Stimulated activated CD8-positive, alpha-beta memory T cell treated with anti-CD3 and anti-CD28 coated beads, Interleukin-12 subunit alpha, Interleukin-12 subunit beta, amount 100 ng/mL, for 1 hour (primary cell): ENCODE measurements at places on chromosomes 12 and 14.

GRCh38 chr14:74945261-74945851 is 10.0 kb downstream of the PGF start:
- DNase-seq = no peak

DNA sequence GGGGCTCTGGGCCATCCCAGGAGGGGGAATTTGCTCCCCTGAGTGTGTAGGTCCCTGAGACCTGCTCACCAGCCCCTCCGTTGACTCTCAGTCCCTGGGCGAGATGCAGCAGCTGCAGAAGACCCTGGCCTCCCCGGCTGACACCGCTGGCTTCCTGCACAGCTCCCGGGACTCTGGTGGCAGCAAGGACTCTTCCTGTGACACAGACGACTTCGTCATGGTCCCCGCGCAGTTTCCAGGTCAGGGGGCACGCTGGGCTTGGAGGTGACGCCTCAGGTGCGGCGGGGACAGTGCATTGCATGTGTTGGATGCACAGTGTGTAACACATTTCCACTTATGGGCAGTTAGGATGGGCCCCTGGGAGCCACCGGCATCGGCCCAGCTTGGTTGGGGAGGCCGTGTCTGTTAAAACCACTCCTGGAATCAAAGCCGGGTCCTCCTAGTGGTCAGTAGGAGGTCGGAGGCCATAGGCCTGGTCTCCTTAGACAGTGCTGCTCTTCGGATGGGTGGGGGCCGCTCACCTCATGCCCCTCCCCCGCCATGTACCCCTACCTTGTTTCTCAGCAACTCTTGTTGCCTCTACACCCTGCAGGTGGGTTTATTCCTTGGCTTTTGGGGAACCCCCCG is 17.1 kb upstream of the PUS1 start:
- DNase-seq = no peak

DNA sequence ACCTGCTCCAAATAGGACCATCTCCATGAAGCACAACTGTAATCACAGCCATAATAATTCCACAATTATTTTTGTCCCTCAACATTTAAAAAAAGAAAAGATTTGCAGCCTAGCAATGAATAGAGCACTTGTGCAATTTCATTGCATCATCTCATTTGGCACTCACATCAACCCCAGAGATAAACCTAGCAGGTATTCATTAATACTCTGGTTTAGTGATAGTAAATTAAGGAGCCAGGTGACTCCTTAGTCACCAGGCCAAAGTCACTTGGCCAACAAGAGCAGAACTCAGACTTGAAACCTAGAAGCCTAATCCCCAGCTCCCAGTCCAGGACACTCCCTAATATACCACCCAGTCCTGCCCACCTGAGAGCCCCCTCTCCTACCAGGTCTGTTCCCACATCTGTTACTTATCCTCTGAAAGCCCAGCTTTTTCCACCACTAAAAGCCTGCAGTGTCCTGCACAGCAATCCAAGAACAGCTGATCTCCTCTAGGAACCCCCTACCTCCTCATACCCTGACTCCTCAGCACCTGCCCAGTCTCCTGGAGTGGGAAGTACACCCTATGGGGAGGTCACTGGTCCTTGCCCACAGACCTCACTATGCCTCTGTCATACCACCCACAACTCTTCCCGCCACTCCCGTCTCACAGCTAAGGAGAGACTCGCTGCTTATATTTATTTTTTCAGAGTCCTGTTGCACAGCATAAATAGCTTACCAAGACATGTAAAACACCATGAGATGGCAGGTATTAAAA is 22.1 kb downstream of the OR10P1 start:
- no peak for DNase-seq

GRCh38 chr12:80188576-80188975 is 89.2 kb downstream of the OTOGL start:
- DNase-seq = no peak

- no peak for DNase-seq
These were observed 335.1 kb upstream of the OR4E1 start for GRCh38 chr14:22008766-22009165.

DNA sequence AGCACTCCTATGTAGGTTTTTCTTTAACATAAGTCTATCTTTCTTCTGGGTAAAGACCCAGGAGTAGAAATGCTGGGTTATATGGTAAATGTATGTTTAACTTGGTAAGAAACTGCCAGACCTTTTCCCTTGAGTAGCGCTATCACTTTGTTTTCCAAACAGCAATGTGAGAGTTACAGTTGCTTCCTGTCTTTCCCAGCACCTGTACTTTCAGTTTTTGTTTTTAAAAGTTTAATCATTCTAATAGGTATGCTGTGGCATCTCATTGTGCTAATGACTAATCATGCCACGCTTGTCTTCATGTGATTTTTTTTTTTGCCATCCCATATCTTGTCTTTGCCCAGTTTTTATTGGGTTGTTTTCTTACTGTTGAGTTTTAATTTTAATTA is 28.1 kb downstream of the GIT2 start:
- DNase-seq = no peak

- no peak for DNase-seq
These were observed 287.8 kb downstream of the BCL11B start for GRCh38 chr14:98984027-98984718.

- DNase-seq = no peak
These were observed 41.6 kb downstream of the FBXO21 start for GRCh38 chr12:117148642-117149041.

DNA sequence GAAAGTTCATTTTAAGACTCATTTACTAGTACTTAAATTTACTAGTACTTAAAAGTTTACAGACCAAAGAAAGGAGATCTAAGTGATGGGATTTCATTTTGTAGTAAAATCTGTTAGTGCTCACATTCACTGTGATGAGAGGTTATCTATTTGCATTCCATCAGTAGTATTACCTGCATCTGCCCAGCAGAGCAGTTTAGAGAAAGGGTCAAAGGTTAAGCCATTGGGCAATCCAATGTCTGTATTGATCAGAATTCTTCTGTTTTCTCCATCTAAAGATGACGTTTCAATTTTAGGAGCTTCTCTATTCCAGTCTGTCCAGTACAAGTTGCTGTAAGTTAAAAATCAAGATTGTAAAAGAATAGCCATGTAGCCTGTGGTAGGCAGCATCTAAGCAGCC is 18.3 kb downstream of the RTRAF start:
- no peak for DNase-seq

DNA sequence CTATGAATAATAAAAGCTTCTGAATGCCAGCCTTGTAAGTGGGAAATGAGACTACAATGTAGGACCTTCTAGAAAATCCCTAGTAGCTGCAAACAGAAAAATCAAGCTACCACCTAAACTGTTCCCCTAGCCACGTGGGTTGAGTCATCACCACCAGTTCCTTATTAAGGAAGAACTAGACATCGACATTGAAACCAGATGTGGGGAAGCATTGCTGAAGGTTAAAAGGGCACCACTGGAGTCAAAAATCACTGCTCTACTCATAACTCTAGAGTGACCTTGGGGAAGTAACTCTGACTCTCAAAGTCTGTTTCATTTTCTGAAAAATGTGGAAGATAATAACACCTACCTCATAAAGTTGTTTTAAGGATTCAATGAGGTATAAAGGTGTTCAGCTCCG is 9.4 kb upstream of the CNIH1 start:
- no peak for DNase-seq

DNA sequence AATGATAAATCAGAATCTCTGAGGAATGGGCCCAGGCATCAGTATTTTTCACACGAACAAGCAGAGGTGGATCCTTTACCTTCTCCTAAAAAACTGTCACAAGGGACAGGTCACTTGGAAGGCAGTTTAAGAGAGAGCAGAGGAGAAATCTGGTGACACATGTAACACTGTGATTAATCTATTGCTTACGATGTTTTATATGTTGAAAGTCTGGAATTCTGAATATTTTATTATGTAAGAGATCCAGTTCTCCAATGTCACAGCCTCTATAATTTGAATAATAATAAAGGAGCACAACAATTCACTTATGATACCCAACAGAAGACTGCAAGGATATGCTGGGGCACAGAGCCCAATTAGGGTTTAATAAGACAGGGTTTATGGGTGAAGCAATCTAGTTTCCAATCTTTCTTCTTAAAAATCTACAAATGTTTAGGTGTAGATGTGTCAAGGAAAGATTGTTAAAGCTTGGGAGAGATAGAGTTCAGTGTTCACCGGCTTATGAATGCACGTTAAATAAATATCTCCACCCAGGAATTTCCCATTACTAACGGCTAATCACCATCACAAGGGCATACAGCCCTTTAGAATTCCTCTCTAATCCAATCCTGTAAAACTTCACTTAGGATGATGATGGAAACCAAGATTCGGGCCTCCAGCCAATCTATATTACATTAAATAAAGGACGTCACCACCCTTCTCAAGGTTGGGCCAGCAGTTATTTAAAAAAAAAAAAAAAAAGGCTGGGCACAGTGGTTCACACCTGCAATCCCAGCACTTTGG is 23.4 kb downstream of the DUSP16 start:
- DNase-seq = no peak

GRCh38 chr12:116709768-116710167 is 28.1 kb downstream of the SPRING1 start:
- no peak for DNase-seq

GRCh38 chr12:31737763-31738162 is 8.9 kb upstream of the AMN1 start:
- DNase-seq = no peak

- no peak for DNase-seq
These were observed 52.9 kb downstream of the ANO6 start for GRCh38 chr12:45268672-45269411.

DNA sequence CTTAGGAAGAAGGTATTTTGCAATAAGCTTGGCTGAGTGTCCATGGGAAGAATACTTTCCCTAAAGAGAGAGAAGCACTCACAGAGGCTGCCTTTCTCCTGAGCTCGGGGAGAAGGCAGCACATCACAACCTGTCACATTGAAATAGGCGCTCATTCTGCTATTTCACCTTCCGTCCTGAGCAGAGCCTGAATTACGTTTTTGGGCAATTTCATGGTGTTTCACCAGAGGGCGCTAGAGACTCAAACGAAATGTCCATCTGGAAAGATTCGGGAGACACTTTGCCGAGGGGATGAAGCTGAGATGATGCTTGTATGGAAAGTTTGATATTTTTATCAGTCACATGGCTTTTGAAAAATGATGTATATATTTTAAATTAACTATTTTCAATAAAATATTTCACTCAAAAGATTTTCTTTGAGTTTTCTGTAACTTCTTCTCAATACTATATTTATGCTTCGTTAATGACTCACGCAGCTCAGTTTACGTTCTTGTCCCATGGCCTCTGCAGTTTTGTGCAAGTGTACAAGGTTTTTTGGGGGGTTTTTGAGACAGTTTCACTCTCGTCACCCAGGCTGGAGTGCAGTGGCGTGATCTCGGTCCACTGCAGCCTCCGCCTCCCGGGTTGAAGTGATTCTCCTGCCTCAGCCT is 17.4 kb upstream of the B4GALNT3 start:
- DNase-seq = peak; percentile 30

- DNase-seq = no peak
These were observed 205.4 kb downstream of the NAV3 start for GRCh38 chr12:78035901-78036606.

- no peak for DNase-seq
These were observed 4.0 kb downstream of the SDR9C7 start for GRCh38 chr12:56930241-56930640.

DNA sequence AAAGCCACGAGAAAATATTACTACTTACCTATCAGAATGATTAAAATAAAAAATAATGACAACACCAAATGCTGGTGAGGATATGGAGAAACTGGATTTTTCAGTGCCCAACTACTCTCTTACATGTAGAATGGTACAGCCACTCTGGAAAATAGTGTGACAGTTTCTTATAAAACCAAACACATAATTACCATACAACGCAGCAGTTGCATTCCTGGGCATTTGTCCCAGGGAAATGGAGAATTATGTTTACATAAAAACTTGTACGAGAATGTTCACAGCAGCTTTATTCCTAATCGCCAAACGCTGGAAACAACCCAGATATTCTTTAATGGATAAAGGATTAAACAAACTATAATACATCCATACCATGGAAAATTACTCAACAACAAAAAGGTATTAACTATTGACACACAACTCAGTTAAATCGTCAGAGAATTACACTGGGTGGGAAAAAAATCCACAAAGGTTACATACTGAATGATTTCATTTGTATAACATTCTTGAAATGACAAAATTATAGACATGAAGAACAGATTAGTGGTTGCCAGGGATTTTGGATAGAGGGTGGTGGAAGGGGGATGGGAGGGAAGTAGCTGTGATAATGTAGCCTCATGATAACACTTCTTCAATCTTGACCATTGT is 35.4 kb downstream of the TAOK3 start:
- DNase-seq = no peak

GRCh38 chr14:90816681-90817436 is 629 bp upstream of the TTC7B start:
- no peak for DNase-seq

GRCh38 chr12:13000925-13001774 is 1.1 kb upstream of the HEBP1 start:
- DNase-seq = no peak

DNA sequence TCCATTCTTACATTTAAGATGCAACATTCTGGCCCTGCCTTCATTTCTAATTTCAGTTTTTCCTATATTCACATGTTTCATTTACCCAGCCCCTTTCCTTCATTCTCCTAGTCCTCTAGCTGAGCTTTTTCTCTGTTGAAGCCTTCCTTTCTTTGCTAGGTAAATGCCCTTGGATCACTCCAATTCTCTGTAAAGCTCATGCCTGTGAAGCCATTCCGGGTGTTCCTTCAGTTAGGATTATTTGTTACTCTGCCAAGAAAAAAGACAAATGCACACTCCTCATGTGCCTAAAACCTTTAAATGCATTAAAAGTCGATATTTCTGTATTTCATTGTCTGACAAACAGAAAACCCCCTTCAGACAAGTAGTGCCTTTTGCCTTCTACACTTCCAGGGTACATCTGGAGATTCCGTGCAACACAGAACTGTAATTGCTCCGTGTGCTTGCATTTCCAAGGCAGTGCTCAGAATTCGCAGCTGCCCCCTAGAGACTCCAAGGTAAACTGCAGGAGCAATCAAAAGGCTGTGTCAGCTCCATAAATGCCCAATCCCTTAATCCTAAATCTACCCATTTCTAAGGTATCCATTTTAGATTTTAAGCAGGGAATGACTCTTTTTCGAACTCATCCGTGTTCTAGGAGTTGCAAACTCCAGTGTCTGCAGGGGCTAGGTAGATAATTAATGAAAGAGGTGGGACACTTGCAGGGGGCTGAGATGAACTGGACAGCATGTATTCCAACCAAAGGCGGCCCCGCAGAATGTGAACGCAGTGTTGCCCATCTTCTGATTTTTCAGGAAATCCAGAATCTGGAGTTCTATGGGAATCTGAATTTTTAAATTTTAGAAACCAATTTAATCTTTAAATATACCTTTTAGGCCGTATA is 320.2 kb downstream of the GRIN2B start:
- DNase-seq = no peak
